ENCODE measurements at places on chromosomes 11 and 22.

GRCh38 chr11:81192516-81192915, 1541.1 kb downstream of the FAM181B start:
- DNase-seq: no peak

- peak; percentile 82 for DNase-seq
Observed at GRCh38 chr22:40491990-40492631, 121.7 kb downstream of the SGSM3 start.

DNA sequence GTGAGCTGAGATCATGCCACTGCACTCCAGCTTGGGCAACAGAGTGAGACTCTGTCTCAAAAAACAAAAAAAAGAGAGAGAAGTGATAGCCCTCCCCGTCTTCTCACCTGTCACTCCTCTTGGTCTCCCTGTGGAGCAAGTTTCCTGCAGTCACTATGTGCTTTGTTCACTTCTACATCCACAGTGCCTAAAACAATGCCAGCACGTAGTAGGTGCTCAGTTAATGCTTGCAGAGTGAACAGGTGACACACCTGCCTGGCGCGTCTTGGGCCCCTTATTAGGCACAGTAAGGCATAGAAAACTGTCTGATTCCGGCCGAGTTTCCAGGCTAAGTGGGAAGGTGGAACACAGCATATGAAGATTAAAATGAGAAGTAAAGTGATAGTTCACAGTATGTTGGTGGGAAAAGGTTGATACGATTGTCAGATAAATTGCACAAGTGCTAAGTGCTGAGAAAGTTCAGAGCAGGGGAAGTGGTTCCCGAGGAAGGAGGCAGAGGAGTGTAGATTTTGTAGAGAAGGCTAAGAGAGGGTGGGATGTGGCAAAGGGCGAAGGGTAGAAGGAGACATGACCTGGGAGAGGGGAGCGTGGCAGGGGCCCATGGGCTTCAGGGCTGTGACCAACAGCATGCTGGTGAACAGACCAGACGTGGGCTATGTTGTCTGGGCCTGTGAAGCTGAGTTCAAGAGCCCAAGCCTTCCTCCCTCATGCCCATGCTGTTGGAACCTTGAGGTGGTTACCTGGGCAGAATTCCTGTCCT, 41.9 kb downstream of the BCR start:
- DNase-seq: no peak

GRCh38 chr11:80855426-80855825, 1414.6 kb upstream of the TENM4 start:
- DNase-seq: no peak

- no peak for DNase-seq
Observed at GRCh38 chr11:119404872-119405271, 18.1 kb downstream of the THY1 start.
